Daoy (cell line): ENCODE measurements at places on chromosomes 13 and 19. TPM values are rescaled to one million over a fixed set of nuclear protein-coding genes. Genes with fewer than 3 reads are reported as not detected.

DDX49 gene
- 126 and 145 TPM in 2 replicates for total RNA-seq

PINLYP gene
- 0.11 and 0.12 TPM in 2 replicates for total RNA-seq

C13orf42 gene
- total RNA-seq = not detected in 2 replicates

GRCh38 chr13:30173303-30173610 lies 134.1 kb downstream of the KATNAL1 start:
- DNase-seq = no peak

- no peak for DNase-seq
Observed at GRCh38 chr13:96816874-96817273, 177.4 kb downstream of the OXGR1 start.

- DNase-seq = no peak
Observed at GRCh38 chr19:18231775-18232174, 5.5 kb upstream of the PDE4C start.
